ENCODE measurements at places on chromosomes 6 and 20. TPM values are rescaled to one million over a fixed set of nuclear protein-coding genes. Genes with fewer than 3 reads are reported as not detected.

PTCHD4 gene
- 2.0 TPM for polyA plus RNA-seq

TMC2 gene
- polyA plus RNA-seq = 0.11 TPM

PPP1R14C gene
- 23.3 TPM for polyA plus RNA-seq

GSTA2 gene
- polyA plus RNA-seq = 0.25 TPM

SLC35D3 gene
- not detected for polyA plus RNA-seq

CGAS gene
- 3.2 TPM for polyA plus RNA-seq

PACSIN1 gene
- polyA plus RNA-seq = 0.75 TPM

TINAG gene
- polyA plus RNA-seq = 41.1 TPM

- no peak for DNase-seq
Observed at GRCh38 chr6:37160922-37161778, 8.8 kb upstream of the PIM1 start.

GRCh38 chr6:137744877-137745276, 122.2 kb upstream of the TNFAIP3 start:
- DNase-seq = no peak

All from right renal cortex interstitium (tissue), 3 donors.